ENCODE measurements at places on chromosomes 13 and 19.
A peak's percentile ranks its signal among the peaks of the same experiment; 100 is the strongest.

- peak; percentile 71 for DNase-seq
These were observed 4.9 kb upstream of the SMIM17 start for GRCh38 chr19:56637976-56638555.

- DNase-seq = no peak
These were observed 22.8 kb upstream of the BCL3 start for GRCh38 chr19:44725684-44726083.

GRCh38 chr19:13622766-13623715 lies 116.8 kb upstream of the CACNA1A start:
- DNase-seq = no peak

- no peak for DNase-seq
These were observed 4.0 kb downstream of the KLF16 start for GRCh38 chr19:1859331-1859781.

DNA sequence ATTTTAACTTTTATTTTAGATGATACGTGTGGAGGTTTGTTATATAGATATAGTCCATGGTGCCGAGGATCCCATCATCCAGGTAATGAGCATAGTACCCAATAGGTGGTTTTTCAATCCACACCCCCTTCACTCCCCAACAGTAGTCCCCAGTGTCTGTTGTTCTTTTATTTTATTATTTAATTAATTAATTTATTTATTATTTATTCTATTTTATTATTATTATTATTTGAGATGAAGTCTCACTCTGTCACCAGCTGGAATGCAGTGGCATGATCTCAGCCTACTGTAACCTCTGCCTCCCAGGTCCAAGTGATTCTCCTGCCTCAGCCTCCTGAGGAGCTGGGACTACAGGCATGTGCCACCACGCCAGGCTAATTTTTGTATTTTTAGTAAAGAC lies 2086.2 kb downstream of the PCDH9 start:
- DNase-seq = no peak

- DNase-seq = no peak
These were observed 25.3 kb downstream of the FXYD5 start for GRCh38 chr19:35179830-35180229.

DNA sequence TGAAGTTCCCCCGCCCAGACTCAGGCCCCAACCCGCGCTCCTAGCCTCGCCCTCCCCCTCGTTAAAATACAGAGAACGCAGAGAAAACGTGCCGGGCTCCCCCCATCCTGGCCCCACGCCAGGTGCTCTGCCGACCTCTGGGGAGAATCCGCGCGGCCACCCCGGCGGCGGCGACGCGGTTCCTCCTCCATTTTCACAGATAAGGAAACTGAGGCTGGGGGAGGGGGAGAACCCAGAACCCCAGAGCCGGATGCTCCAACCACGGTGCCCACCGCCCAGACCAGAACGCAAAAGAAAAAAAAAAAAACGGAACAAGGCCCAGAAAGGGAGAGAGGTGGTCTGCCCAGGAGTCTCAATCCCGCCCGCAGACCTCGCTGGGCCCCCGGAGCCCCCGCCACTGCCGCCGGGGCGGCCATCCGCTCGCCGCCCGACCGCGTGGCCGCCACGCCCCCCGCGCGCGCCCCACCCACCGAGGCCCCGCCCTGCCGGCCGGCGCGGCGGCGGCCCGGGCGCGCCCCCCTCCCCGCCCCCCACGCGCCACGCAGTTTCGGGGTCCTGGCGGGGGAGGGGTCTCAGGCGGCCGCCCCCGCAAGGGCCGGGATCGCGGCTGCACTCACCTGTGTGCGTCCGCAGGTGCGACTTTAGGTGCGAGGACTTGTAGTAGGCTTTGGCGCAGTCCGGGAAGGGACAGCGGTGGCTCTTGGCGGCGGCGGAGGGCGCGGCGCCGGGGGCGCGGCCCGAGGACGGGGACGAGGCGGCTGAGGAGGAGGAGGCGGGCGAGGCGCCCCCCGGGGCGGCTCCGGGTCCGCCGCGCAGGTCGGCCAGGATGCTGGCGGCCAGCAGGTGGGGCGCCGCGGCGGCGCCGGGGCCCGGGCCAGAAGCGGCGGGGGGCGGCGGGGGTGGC lies 703 bp downstream of the KLF16 start:
- DNase-seq = no peak

- peak; percentile 95 for DNase-seq
These were observed 12.4 kb upstream of the CCDC9 start for GRCh38 chr19:47243776-47244547.

GRCh38 chr19:898663-899062 lies 5.4 kb downstream of the RNU6-9 start:
- no peak for DNase-seq

GRCh38 chr19:18798384-18799352 lies 7.6 kb upstream of the COMP start:
- DNase-seq = no peak

DNA sequence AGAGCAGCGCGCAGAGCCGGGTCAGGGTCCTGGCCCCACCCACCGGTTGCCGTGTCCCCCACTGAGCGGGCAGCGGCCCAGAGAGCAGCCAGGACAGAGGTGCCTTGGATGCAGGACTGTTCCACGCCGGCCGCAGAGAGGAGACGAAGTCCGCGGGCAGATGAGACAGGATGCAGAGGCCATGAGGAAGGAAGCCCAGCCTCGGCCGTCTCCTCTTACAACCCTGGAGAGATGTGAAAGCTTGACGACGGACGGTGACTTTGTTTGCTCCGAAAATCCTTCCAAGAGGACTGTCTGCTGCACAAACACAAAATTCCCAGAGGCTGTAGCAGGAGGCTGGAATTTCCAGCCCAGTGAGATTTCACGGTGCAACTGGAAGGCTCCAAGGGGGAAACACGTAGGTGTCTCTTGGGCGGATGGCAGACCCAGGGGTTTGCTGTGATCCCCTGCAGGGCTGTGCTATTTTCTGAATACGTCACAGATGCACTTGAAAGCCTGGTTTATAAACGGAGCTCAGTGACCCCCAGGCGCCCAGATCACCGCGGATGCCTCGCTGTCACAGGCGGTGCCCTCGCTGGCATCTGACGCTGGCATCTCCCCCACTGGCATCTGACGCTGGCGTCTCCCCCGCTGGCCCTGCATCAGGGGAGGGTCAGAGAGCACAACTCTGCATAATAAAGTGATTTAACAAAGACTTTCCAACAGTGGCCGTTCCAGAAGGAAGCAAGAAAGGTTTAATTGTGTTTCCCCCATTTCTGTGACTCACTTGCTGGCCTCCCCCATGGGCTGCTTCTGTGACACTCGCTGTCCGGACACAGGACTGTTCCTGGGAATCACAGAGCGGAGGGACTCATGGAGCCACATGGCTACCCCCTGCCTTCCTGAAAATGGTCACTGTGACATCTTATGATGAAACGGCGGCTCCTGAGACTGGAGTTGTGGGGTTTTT lies 62.0 kb upstream of the C13orf46 start:
- DNase-seq = no peak

GRCh38 chr19:1076951-1077350 lies 10.0 kb downstream of the ARHGAP45 start:
- no peak for DNase-seq
